ENCODE measurements at places on chromosomes 7 and 10. TPM values are rescaled to one million over a fixed set of nuclear protein-coding genes. Genes with fewer than 3 reads are reported as not detected.
A peak's percentile ranks its signal among the peaks of the same experiment; 100 is the strongest.

Gene KDM7A
- 6.7 TPM for total RNA-seq

GRCh38 chr10:126101325-126101724 is 205.0 kb downstream of the FANK1 start:
- H3K27ac ChIP-seq, result no peak overlapping the region
- no peaks in the 10 kb centered on the region for H3K4me1 ChIP-seq
- DNase-seq, result no peak
- H3K36me3 ChIP-seq, result peaks cover 16% of the 10 kb centered on the region

DNA sequence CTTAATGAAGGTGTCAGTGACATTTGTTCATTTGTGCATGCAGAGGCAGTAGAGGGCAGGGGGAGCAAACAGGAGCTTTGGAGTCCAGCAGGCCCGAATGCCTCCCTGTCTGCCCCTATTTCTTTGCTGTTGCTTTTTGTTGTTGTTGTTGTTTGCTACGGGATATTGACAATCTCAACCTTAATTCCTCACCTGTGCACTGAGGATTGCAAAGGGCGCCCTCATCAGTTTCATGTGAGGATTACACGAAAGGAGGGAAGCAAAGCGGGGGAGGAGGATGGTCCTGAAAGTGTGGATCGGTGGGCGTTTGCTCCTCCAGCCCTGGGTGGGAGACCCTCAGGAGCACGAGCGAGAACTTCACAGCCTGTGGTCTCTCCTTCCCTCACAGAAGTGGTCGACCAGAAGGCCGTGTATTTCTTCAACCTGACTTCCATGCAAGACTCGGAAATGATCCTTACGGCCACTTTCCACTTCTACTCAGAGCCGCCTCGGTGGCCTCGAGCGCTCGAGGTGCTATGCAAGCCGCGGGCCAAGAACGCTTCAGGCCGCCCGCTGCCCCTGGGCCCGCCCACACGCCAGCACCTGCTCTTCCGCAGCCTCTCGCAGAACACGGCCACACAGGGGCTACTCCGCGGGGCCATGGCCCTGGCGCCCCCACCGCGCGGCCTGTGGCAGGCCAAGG is 9.6 kb downstream of the GDF10 start:
- H3K27ac ChIP-seq, result no peak overlapping the region
- no peak overlapping the region for H3K4me3 ChIP-seq
- no peaks in the 10 kb centered on the region for H3K4me1 ChIP-seq
- H3K36me3 ChIP-seq, result no peaks in the 10 kb centered on the region
- H3K27me3 ChIP-seq, result peaks cover 15% of the 10 kb centered on the region
- peak; percentile 29 for DNase-seq

Gene HMX2
- total RNA-seq, result not detected

GRCh38 chr7:5591278-5591874 is 167.7 kb upstream of the TNRC18 start:
- no peaks in the 10 kb centered on the region for H3K27me3 ChIP-seq
- H3K36me3 ChIP-seq, result no peaks in the 10 kb centered on the region
- H3K27ac ChIP-seq, result no peak overlapping the region

- H3K4me3 ChIP-seq, result no peak overlapping the region
- no peaks in the 10 kb centered on the region for H3K27me3 ChIP-seq
- no peak overlapping the region for H3K27ac ChIP-seq
Observed at GRCh38 chr10:67804395-67804678, 33.7 kb downstream of the DNAJC12 start.

GRCh38 chr10:101767966-101768790 is 7.7 kb downstream of the FGF8 start:
- peaks cover 41% of the 10 kb centered on the region for H3K27me3 ChIP-seq
- no peak overlapping the region for H3K4me3 ChIP-seq
- H3K27ac ChIP-seq, result no peak overlapping the region
- DNase-seq, result no peak
- no peaks in the 10 kb centered on the region for H3K4me1 ChIP-seq

Gene CFTR
- not detected for total RNA-seq

DNA sequence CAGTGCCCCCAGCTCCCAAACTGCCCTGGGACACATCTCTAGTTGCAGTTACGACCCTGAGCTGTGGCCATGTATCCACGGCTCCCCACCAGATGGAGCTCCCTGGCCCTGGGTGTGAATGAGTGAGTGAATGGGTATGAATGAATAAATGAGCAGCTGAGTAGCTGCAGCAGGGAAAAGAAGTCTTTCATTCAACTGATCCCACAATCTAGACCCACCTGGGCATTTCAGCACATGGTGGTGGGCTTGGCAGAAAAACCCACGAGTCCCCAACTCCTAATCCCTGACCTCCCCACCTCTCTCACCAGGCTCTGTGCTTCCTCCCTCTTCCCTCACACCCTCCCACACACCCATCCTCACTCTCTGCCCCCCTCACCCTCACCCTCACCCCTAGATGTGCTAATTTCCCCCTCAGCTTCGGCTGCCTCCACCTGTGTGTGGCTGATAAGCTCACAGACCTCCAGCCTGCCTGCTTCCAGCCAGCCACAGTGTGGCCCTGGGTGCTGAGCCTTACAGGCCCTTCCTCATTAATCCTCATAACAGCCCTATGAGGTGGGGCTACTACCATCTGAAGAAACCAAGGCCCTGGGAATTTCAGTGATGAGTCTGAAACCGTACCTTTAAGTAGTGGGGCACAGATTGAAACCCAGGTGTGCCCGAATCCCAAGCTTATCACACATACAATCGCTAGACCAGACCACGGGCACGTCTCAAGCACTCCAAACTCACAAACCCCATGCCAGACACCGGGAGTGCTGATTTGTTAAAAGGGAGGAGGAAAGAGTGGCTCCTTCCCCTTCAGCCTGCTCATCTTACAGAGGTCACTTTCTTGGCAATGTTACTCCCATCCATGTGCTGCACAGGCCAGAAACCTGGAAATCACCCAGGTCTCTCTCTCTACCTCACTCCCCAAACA is 2.2 kb upstream of the ATP6V1F start:
- H3K4me3 ChIP-seq, result no peak overlapping the region
- peak; percentile 73 for DNase-seq

DNA sequence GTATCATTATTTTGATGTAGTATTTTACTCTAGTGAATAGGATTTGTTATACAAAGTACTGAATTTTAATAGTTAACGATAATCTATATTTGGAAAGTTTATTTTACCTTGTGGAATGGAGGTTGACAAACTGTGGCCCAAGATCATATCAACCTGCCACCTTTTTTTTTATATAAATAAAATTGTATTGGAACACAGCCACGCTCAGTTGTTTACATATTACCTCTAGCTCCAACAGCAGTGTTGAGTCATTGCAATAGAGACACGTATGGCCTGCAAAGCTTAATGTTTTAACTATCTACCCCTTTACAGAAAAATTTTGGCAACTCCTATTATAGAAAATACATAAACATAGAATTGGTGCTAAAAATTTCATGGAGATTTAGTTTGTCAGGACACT is 239.3 kb downstream of the THSD7A start:
- H3K4me3 ChIP-seq, result no peak overlapping the region
- H3K27ac ChIP-seq, result no peak overlapping the region
- no peaks in the 10 kb centered on the region for H3K4me1 ChIP-seq
- H3K36me3 ChIP-seq, result no peaks in the 10 kb centered on the region

DNA sequence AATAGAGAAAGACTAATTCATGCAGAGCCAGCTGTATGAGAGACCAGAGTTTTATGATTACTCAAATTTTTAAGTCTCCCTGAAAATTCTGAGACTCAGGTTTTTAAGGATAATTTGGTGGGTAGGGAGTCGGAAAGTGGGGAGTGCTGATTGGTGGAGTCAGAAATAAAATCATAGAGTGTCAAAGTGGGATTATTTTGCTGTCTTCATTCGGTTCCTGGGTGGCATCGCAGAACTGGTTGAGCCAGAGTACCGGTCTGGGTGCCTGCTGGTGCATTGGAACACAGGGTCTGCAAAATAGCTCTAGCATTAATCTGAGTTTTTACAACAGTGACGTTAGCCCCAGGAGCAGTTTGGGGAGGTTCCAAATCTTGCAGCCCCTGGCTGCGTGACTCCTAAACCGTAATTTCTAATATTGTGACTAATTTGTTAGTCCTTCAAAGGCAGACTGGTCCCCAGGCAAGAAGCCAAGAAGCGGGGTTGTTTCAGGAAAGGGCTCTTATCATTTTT is 32.4 kb downstream of the GPRIN2 start:
- no peak overlapping the region for H3K4me3 ChIP-seq
- no peaks in the 10 kb centered on the region for H3K36me3 ChIP-seq
- H3K4me1 ChIP-seq, result peaks cover 25% of the 10 kb centered on the region
- peak overlapping the region; percentile 69 for H3K27ac ChIP-seq
- DNase-seq, result peak; percentile 98
- no peaks in the 10 kb centered on the region for H3K27me3 ChIP-seq

DNA sequence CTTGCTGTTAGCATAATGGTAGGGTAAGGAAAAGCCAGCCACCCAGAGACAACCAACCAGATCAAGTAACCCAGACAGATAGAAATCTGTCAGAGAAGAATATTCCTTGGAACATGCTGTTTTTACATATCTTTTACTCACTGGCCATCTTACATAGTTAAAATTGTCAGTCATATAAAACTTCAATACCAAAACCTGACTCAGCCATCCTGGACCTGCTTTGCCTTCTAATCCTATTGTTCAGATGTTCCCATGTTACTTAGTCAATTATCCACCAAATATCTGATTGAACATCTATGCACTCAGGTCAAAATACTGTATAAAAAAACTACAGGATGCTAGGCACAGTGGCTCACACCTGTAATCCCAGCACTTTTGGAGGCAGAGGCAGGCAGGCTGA is 466.5 kb upstream of the NRP1 start:
- no peak overlapping the region for H3K4me3 ChIP-seq
- no peak overlapping the region for H3K27ac ChIP-seq
- DNase-seq, result no peak
- H3K27me3 ChIP-seq, result no peaks in the 10 kb centered on the region

DNA sequence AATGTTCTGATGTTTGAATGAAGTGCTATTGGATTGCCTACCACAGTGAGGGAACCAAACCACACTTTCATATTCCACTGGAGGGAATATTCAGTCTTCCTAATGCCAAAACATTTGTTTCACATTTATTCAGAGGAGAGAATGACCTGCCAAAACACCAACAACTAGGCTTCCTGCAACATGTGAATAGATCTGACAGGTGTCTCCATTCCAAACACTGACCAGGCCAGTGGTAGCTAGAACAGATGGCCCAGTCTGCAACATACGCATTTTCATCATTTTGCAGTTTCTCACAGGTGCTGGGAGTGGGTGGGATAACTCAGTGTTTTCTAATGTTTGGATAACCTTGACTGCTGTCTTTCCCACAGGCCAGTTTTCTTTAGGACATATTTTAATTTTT is 110.0 kb downstream of the RELN start:
- H3K4me3 ChIP-seq, result no peak overlapping the region
- H3K36me3 ChIP-seq, result no peaks in the 10 kb centered on the region
- DNase-seq, result no peak
- no peaks in the 10 kb centered on the region for H3K27me3 ChIP-seq
- no peaks in the 10 kb centered on the region for H3K4me1 ChIP-seq

Gene GPR37
- total RNA-seq, result not detected
